Muscle of leg (tissue), 16 donors: ENCODE measurements at places on chromosomes 3 and 15. TPM values are rescaled to one million over a fixed set of nuclear protein-coding genes. Genes with fewer than 3 reads are reported as not detected.

Gene RPLP1
- 693 TPM for total RNA-seq

Gene MORC1
- not detected for total RNA-seq

Gene C3orf22
- 0.04 TPM for total RNA-seq

Gene PTX3
- total RNA-seq, result 5.6 TPM

- DNase-seq, result no peak
- no peak overlapping the region for H3K4me3 ChIP-seq
- H3K36me3 ChIP-seq, result no peaks in the 10 kb centered on the region
- H3K27me3 ChIP-seq, result no peaks in the 10 kb centered on the region
These were observed 168.4 kb downstream of the TUSC7 start for GRCh38 chr3:116877968-116878367.

DNA sequence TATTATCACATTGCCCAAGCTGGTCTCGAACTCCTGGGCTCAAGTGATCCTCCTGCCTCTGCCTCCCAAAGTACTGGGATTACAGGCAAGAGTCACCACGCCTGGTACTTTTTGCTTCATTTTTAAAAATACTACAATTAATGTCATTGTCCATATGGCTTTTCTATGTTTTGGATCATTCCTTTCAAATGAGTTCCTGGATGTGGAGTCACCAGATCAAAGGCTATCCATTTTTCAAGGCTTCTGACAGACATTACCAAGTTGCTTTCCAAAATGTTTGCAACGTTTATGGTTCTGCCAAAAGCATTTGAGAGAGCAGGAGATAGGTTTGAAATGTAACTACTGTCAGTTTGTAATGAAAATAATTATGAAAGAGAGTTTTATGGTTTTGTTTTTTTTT lies 34.2 kb upstream of the BCL2L10 start:
- no peaks in the 10 kb centered on the region for H3K4me1 ChIP-seq
- H3K27ac ChIP-seq, result no peak overlapping the region
- H3K4me3 ChIP-seq, result no peak overlapping the region

GRCh38 chr3:156201411-156202405 lies 81.3 kb downstream of the KCNAB1 start:
- no peak for DNase-seq
- H3K4me3 ChIP-seq, result no peak overlapping the region
- no peaks in the 10 kb centered on the region for H3K27me3 ChIP-seq
- no peak overlapping the region for H3K27ac ChIP-seq
- no peaks in the 10 kb centered on the region for H3K4me1 ChIP-seq

DNA sequence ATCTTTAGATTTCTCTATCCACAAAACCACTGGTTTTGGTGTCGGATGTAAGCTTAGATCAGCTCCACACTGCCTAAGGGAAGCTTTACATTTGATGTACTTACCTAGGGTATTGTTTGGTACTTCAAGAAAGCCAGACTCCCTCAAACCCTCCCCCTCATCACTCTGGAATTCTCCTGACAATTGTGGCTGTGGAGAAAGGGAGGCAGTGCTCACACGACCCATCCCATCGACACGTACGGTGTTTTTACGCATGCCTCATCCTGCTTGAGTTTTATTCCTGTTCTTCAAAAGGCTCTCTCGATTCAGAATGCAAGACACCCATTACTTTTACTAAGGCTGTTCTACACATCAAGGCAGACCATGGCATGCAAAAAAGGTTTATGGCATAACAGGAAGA lies 67.3 kb upstream of the ONECUT1 start:
- no peak overlapping the region for H3K4me3 ChIP-seq
- H3K27me3 ChIP-seq, result peaks cover 4% of the 10 kb centered on the region
- no peak for DNase-seq
- H3K27ac ChIP-seq, result no peak overlapping the region
- H3K4me1 ChIP-seq, result no peaks in the 10 kb centered on the region
